Stimulated activated CD4-positive, alpha-beta T cell treated with anti-CD3 and anti-CD28 coated beads, Interleukin-1b, Interleukin-23, amount 100 ng/mL, for 1 hour (primary cell): ENCODE measurements at places on chromosomes 11 and 22.

GRCh38 chr11:57901278-57901677 lies 122.4 kb upstream of the OR9Q1 start:
- no peak for DNase-seq

DNA sequence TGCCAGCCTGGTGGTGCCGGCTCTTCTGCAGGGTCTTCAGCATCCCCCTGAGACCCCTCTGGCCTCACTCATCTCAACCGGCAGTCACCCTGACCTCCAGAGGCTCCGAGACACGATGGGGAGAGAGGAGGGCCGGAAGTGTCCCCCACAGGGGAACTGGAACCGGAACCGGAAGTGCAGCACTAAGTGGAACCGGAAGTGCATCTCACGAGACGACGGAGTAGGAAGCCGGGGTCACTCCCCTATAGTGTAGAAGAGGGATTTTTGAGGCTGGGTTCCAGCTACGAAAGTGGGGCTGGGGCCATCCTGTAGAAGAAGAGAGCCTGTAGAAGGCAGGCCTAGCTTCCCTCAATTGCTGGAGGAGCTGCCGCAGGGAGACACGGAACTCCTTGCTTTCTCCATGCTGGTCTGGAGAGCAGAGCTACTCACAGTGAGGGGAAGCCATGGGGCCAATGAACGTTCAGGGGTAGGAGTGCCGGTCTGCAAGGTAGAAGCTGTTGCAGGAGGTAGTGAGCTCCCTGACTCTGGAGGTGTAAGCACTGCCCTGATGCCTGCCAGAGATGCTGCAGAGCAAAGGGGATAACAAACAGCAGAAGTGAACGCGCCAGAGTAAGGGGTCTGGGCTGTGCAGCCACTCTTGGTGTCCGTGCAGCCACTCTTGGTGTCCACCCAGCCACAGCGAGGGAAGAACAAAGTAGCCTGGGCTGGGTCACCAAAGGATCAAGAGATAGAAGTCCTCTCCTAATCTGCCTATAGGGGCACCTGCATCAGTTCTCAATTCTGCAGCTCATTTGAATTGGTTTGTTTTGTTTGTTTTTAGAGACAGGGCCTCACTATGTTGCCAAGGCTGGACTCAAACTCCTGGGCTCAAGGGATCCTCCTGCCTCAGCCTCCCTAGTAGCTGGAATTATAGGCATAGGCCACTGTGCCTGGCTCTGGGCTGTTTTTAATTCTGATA lies 21.9 kb downstream of the SCUBE1 start:
- DNase-seq, result no peak

DNA sequence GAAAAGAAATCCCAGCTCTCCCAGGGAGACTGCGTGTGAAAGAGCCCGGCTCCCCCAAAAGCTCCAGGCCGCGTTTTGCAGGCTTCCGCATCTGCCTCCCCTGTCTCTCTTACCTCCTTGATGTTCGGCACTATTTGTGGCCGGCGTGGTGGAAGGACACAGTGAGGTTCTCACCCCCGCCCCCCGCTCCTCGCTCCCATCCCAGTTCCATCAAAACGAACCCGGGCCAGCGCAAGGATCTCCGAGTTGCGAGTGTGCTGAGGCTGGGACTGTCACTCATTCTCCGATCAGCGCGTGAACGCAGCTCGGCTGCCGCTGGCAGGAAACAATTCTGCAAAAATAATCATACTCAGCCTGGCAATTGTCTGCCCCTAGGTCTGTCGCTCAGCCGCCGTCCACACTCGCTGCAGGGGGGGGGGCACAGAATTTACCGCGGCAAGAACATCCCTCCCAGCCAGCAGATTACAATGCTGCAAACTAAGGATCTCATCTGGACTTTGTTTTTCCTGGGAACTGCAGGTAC lies at the start of gene NCAM1:
Gene NCAM1, plus strand, starts transcription at position 275 of the 523 bp plus-strand sequence.
- no peak for DNase-seq

GRCh38 chr11:70573701-70574151 lies 175.4 kb downstream of the CTTN start:
- DNase-seq, result no peak
